ENCODE measurements at places on chromosomes 4 and X.

DNA sequence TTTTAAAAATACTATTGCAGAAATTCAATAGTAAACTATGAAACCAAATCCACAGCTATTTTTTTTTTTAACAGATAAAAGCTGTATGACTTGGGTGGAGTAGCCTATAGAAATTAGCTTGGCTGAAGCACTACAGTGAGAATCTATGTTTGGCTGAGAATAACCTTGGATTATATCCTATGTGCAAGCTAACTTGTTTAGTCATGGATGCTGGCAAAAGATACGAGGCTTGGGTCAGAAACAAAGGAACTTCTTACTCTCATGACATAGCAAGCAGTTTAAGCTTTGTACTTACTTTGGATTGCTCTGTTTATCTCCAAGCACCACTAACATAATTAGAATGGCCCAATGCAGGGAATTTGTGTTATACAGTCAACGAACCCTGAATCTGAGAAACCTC is 119.2 kb upstream of the GRID2 start:
- DNase-seq, result no peak

- DNase-seq, result no peak
Observed at GRCh38 chr4:108003982-108004515, 14.4 kb downstream of the HADH start.

GRCh38 chrX:107742700-107743191 is 32.8 kb downstream of the TSC22D3 start:
- DNase-seq, result no peak

DNA sequence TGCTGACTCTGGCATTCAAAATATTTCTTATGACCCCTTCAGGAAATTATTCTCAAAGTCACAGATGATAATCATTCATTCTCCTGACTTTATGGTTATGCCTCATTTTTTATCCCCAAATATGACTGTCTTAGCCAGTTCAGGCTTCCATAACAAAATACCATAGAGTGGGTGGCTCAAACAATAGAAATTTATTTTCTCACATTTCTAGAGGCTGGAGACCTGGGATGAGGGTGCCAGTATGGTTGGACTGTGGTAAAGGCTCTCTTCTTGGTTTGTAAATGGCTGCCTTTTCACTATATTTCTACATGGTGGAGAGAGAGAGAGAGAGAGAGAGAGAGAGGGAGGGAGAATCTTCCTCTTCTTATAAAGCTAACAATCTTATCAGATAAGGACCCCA is 20.5 kb downstream of the FRMD7 start:
- no peak for DNase-seq

DNA sequence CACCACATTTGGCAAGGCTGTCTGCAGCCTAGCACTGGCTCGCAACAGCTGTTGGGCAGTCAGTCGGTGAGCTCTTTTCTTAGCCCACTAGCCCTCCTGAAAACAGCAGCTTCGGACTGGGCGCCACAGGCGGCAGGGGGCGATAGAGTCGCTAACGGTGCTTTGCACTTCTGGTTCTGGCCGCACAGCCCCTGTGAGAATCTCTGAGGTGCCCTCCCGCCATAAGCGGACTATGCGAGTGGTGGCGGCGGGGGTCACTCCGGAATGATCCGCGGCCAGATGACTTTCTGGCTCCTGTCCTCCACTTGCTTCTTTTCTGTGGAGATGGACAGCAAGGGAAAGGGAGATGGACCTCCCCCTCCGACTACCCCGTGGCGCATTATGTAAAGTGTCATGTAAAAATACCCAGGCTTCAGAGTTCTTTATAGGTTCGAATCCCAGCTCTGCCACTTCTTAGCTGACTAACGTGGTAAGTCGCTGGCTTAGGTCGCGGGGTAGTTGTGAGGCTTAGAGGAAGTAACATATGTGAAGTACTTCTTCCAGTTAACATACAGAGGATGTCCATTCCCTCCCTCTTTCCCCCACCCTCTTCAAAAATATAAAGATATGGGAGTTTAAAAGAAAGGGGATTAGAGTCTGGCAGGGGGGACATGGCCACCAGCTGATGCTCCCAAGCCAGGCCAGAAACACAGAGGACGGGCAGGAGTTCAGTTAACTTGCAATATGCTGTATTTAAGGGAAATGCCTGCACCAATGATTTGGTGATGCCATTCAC is 11.0 kb downstream of the ARHGAP36 start:
- peak; percentile 19 for DNase-seq

DNA sequence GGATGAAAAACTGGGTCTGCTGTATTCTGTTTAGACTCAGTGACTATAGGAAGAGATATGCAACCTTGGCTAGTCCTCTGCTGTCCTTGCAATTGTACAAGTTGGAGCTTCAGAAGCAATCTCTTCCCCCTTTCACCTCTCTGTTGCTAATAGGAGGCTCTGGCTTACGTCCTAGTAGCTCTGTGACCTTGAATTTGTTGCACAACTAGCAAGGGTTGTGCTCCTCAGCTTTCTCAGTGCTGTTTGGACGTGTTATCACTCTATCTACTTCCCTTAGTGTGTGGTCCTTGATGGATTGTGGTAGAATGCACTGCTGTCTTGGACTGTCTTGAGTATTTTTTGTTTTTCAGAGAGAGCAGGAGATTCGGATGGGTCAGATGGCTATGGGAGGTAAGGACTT is 3.4 kb upstream of the ITGB1BP2 start:
- no peak for DNase-seq

GRCh38 chr4:138401334-138401733 is 159.2 kb upstream of the SLC7A11 start:
- DNase-seq, result no peak

GRCh38 chrX:139640259-139640658 is 67.7 kb downstream of the MCF2 start:
- no peak for DNase-seq

DNA sequence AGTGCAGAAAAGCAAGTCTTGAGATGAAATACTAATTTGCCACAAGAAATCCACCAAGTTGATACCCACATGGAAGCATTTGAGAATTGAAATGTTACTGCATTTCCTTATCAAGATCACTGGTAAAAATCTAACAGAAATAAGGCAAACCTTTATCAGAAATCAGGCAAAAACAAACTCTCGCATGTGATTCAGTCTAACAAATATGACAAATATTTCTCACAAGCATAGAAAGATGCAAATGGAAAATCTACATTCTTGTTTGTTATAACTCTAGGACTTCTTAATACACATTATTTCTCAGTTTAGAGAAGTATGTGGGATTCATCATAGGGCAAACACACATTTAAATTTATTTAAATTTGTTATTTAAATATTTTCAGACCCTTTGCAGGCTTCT is 52.9 kb downstream of the TXK start:
- DNase-seq, result no peak

DNA sequence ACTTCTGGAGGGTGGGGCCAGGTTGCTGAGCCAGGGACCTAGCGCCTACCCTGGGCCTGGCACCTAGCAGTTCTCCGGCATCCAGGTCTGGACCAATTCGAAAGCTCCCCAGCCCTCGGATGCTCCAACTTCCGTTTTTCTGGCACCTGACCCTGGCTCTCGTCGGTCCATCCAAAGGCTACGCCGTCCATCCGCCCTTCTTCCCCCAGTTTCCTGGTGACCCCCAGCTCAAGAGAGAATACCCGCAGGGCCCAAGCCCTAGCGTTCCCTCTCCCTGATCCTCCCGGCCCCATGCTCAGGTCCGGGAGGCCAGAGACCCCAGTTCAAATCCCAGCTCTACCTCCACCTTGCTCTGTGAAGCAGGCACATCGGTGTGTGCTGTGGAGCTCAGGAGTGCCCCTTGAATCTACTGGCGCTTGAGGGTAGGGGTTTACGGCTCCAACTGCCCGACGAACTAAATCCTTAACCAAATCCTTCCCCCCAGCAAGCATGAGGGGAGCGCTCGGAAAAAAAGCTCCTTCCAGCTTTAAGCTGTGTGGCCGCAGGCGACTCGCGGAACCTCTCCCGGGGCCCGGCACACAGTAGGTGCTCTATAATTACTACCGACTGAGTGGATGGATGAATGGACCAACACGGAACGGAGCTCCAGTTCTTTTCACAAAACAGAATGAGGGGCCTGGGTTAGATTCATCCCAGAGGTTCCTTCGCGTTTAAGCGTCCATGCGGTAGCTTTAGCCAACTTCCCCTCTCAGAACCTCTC is 1.1 kb downstream of the CRMP1 start:
- DNase-seq, result no peak

GRCh38 chr4:10167201-10167600 is 50.6 kb upstream of the WDR1 start:
- DNase-seq, result no peak

DNA sequence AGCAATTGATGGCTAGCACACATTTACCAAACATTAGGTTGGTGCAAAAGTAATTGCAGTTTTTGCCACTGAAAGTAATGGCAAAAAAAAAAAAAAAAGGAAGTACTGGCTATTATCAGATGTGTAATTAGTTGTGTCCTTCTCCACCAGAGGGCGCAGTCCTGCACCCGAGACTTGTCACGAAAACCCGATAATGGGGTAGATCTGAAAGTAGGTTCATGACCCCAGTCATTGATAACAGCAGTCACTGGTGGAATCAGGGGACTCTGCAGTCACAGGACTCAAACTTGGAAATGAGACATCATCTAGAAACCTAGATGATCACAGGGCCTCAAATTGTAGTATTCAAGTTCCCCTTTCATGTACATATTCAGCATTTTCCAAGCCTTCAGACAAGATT is 13.1 kb upstream of the ACOT9 start:
- DNase-seq, result no peak

DNA sequence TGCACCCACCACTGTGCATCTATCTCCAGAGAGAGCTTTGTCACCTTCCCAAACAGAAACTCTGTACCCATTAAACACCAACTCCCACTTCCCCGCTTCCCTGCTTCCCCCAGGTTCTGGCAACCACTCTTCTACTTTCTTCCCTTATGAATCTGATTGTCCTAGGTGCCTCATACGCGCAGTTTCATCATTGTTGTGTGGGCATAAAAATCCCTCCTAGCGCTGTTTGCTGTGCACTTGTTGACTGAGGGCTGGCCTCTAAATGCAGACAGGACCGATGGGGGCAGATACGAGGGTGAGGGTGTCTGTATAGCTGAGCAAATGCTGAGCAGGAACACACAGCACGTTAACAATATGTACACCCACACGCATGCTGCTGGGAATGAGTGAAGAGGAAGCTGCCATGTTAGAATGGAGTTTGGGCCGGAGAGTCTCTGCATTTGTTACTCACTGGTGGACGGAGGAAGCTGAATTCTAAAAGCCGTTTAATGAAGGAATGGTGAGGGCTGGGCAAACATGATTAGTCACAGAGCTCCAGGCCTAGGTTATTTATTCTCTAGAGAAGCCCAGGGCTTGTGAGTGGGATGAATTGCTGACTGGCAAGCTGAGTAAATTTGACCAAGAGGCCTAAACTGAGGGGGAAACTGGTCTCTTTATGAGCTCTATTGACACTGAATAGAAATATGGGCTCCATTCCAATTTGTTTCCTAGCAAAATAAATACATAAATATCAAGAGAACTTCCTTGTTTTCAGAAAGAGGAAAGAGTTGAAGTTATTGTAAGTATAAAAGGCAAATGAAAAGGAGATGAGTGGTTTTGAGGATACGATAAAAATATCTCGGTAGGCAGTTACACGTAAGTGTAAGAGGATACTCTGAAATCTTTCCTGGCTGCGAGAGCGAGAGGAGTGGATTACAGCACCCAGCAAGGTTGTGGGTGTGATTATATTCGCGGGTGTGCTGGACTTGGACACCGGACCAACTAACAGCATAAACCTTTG is 95.9 kb upstream of the RPS6KA3 start:
- DNase-seq, result no peak

DNA sequence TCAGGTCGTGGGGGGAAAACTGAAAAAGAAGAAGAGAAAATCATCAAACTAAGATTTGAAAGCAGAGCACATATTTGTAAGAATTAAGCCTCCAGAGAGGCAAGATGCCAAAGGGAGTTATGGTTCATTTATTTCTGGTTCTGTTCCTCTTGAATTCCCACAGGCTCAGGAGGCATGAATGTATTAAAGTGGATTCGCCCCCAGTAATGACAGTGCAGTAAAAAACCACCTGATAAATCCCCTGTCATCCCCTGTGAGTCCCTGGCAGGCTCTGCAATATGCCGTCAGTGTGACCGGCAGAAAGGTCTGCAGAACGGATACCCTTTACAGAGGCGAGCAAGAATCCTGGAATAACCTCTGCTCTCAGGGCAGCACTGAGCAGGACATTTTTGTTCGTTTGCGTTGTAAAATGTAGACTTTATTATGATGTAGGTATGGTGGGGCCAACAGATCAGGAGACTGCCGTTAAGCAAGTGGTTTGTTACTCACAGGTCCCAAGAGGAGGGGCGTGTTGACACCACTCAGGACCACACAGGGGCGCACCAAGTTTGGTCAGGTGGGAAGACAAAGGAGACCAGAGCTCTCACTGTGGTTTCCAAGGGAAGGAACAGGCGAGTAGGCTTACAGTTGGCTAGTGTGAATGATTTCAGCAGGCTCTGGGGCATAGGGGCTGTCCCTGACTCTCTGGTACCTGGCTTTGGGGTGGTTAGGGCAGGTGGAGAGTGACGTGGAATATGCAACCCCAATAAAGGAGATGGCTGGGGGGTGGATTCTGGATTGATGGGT is 75.3 kb downstream of the DHRSX start:
- no peak for DNase-seq

DNA sequence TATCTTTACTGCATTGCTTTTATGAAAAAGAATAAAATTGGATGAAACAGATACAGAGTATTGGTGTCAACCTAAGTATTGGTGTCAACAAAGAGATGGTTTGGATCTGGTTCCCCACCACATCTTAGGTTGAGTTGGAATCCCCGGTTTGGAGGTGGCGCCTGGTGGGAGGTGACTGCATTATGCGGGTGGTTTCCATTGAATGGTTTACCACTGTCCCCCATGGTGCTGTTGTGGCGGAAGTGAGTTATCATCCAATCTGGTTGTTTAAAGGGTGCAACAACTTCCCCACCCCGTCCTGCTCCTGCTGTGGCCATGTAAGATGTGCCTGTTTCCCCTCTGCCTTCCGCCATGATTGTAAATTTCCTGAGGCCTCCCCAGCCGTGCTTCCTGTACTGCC is 52.8 kb upstream of the CD99 start:
- DNase-seq, result no peak

DNA sequence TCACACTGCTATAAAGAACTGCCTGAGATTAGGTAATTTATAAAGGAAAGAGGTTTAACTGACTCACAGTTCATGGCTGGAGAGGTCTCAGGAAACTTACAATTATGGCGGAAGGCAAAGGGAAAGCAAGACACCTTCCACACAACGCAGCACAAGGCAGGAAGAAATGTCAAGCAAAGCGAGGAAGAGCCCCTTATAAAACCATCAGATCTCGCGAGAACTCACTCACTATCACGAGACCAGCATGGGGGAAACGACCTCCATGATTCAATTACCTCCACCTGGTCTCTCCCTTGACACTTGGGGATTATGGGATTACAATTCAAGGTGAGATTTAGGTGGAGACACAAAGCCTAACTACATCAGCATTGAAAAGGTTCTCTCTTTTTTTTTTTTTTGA is 39.6 kb downstream of the PALLD start:
- DNase-seq, result peak; percentile 83

- DNase-seq, result no peak
Observed at GRCh38 chr4:77785669-77786068, 33.5 kb downstream of the CNOT6L start.

- no peak for DNase-seq
Observed at GRCh38 chr4:70179811-70180210, 15.7 kb upstream of the ODAM start.
